NCI-H1417 (cell line): ENCODE measurements at places on chromosomes 12 and 14.

DNA sequence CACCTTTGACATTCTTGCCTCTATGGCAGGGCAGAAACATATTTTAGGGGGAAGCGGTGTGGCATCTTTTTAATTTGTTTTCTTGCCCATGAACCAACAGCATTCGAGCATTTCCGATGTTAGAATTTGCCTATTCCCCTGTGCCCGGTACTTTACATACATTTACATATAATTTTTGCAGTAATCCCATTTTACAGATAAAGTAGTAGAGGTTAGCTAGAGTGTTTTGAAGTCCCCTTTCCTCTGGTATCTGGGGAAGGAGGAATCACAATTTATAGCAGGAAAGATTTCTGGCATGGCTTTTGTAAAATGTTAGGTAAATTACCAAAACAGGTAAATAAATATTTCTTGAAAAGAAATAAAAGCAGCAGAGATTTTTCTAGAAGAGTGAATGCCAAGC lies 1.6 kb downstream of the BORCS5 start:
- no peak for DNase-seq

DNA sequence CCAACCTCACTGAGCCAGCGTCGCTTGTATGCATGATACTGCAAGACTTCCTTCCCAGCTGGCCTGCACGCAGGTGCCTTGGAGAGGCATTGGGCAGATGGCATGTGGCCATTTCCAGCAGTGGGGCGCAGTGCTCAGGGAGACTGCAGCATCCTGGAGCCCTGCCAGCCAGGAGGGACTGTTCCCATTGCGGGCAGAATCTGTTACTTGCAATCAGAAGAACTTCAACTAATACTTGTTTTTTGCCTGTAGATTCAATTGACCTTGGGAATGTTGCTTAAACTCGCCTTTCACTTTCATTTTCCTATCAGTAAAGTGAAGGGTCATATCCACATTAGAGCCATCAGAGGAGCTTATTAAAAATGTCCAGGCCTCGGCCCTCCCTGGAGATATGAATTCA lies 29.8 kb downstream of the ANKRD9 start:
- DNase-seq = no peak

GRCh38 chr12:5246196-5246595 lies 185.7 kb upstream of the NTF3 start:
- DNase-seq = no peak

DNA sequence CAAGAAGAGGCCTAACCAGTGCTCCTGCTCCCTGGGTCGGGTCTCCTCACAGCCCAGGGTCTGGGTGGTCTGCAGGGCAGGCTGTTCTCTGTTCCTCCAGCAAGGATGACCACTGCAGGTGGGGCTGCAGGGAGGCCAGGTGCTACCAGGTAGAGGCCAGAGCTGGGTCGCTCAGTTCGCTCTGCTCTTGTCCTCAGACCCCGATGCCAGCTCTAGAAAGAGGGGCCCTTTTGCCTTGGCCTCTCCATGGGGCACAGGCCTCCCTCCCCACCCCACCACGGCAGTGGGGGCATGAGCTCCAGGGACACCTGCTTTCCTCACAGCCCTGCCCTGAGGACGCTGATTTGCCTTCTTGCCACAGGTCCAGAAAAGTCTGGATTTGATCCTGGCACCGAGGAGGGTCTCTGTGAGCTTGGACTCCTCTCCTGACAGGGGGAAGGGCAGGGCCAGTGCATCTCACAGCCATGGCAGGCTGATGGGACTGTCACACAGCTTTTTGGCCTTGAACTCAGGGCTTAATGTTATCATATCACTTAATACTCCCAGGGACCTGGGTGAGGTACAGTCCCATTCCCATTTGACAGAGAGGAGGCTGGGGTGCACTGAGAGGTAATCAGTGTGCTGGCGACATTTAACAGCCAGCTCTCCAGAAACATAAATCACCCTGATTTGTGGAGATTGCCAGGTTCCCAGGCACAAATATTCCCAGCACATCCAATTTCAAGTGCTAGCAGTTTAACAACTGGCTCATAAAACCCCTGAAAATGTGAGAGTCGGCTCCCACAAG lies 273.0 kb upstream of the SFSWAP start:
- no peak for DNase-seq

DNA sequence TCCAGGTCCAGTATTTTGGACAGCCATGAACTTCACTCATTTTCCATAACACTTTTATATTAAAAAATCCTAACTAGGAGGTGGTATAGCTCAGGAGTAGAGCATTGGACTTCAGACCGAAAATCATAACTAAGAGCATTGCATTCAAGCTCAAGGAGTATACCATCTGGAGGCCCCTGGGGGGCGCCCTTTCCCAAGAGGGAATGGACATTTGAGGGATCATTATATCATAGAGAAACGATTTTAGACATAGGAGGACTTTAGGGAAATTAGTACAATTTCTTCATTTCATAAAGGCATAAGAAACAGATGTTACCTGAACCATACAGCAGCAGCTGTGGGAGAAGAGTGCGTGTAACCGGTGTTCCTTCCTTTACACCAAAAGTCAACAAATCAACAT lies 5.2 kb upstream of the ATG14 start:
- DNase-seq = no peak

- no peak for DNase-seq
These were observed 1.9 kb downstream of the TMEM253 start for GRCh38 chr14:21102521-21103410.

- DNase-seq = no peak
These were observed 47.4 kb downstream of the ATF7 start for GRCh38 chr12:53578783-53579182.

DNA sequence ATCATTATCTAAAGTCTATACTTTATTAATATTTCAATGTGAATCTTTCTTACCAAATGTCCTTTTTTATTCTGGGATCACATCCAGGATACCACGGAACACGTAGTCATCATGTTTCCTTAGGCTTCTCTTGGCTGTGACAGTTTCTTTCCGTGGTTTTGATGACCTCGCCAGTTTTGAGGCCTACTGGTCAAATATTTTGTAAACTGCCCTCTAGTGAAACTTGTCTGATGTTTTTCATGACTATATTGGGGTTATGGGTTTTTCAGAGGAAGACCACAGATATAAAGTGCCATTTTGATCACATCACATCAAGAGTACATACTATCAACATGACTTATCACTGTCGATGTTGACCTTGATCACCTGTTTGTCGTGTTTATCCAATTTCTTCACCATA lies 14.1 kb upstream of the SERPINA6 start:
- no peak for DNase-seq

GRCh38 chr12:25558586-25558985 lies 5.5 kb upstream of the LMNTD1 start:
- peak; percentile 9 for DNase-seq

GRCh38 chr14:21015312-21015711 lies 9.5 kb downstream of the NDRG2 start:
- no peak for DNase-seq

- peak; percentile 53 for DNase-seq
These were observed at the start of gene FBLN5 for GRCh38 chr14:91947475-91948184. FBLN5 (minus strand) TSS chr14:91947694; CDS start chr14:91947229, 465 bp downstream.

- no peak for DNase-seq
These were observed 195.0 kb upstream of the AMIGO2 start for GRCh38 chr12:47274760-47275159.

GRCh38 chr12:3092764-3093163 lies 15.6 kb downstream of the TSPAN9 start:
- no peak for DNase-seq

GRCh38 chr12:131628766-131629448 lies 82.0 kb upstream of the SFSWAP start:
- DNase-seq = no peak

- DNase-seq = no peak
These were observed 9.3 kb upstream of the SERPINA5 start for GRCh38 chr14:94571950-94572349.

- DNase-seq = no peak
These were observed 74.8 kb upstream of the CLMN start for GRCh38 chr14:95394297-95395097.

DNA sequence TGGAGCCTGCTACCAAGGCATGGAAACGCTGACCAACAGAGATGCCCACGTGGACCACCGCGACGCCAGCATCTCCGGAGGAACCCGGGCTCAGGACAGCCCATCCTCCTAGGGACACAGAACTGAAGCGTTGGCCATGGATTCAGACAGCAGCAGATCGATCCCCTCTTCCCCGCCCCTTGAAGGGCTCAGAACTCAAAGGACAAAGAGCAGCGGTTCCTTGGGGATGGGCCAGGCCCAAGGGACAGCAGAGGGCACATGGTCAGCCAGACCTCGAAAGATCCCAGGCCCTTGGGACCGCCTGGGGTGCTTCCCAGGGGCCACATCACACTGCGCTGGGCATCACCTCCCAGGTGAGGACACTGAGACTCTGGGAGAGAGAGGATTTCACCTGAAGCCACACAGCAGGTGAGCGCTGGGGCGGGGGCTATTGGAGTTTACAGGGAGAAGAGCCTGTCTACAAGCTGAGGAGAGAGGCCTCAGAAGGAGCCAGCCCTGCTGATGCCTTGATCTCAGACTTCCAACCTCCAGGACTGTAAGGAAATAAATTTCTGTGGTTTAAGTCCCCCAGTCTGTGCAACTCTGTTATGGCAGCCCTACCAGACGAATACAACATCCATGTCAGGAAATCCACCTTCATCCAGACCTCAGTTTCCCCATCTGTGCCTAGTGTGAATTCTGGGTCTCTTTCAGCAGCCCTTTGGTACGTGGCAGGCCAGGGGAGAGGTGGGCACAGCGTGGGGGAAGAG lies 49.4 kb downstream of the CCNK start:
- no peak for DNase-seq

DNA sequence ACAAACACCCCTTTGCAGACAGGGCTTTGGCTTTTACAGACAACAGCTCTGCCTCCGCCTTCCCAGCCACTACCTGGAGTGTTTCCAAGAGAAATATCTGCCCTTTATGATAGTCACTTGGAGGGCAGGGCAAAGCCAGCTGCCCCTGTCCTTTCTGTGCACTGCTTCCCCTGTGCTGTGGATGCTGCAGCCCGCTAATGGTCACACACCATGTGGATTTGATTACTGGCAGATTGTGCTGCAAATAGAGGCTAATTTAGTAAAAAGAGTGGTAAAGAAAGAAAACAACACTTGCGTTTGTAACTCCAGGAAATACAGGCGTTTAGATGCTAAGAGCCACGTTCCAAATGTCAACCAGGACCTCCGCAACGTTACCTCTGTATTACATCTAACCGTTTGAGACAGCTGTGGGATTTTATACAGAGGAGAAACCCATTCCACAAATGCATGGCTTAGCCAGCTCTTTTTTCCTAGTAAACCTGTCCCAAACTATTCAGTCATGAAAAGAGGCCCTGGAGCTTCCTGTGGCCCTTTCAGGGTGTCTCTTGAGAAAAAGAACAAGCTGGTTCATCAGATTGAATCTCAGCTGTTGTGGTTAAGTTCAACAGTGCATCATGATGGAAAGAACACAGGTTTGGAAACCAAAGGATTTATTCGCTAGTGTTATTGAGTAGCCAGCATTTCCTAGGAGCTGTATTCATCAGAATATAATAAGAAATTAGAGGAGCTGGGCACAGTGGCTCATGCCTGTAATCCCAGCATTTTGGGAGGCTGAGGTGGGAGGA lies 30.1 kb upstream of the PWP1 start:
- no peak for DNase-seq

DNA sequence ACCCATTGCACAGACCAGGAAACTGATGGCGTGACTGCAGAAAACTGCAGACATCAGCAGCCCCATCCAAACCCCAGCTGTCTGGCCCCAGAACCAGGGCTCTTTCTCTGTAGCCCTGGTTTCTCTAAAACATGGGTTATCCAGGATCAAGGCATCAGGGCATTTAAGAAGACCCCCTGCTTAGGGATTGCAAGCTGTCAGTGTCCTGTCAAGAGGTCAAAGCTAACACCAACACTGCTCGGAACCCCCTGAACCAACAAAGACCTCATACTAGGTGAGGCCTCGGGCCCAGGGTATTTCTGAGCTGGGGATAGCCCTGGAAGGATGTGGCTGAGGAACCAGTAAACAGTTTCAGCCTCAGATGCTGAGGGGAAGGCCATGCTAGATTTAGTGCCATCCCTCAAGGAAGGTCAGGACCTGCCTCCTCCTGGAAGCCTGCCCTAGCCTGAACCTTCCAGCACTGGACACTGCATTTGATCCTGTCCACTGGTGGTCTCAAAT lies 39.2 kb downstream of the BCL11B start:
- no peak for DNase-seq

DNA sequence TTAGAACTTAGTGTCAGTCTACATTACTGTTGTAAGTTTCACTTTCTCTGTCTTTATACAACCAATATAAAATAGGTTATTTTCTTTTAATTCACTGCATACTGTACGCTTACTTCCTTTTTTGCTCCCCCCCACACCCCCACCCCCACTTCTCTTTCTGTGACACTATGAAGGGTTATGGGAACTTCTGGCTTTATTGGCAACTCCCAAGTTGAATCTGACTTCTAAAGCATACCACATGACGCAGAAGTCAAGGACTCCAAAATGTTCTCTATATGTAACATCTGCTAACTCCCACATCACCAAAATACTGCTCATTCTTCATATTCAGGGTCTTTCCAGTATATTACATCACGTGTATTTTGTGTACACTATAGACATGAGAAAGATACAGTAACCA lies 81.2 kb upstream of the ATXN7L3B start:
- DNase-seq = no peak

GRCh38 chr12:78703820-78704525 lies 160.6 kb upstream of the SYT1 start:
- DNase-seq = no peak

GRCh38 chr14:79011091-79011919 lies 841.1 kb downstream of the NRXN3 start:
- peak; percentile 90 for DNase-seq

GRCh38 chr12:117067016-117067415 lies 32.2 kb downstream of the TESC start:
- DNase-seq = no peak

GRCh38 chr14:49619730-49620129 lies 696 bp downstream of the RPL36AL start:
- DNase-seq = no peak

DNA sequence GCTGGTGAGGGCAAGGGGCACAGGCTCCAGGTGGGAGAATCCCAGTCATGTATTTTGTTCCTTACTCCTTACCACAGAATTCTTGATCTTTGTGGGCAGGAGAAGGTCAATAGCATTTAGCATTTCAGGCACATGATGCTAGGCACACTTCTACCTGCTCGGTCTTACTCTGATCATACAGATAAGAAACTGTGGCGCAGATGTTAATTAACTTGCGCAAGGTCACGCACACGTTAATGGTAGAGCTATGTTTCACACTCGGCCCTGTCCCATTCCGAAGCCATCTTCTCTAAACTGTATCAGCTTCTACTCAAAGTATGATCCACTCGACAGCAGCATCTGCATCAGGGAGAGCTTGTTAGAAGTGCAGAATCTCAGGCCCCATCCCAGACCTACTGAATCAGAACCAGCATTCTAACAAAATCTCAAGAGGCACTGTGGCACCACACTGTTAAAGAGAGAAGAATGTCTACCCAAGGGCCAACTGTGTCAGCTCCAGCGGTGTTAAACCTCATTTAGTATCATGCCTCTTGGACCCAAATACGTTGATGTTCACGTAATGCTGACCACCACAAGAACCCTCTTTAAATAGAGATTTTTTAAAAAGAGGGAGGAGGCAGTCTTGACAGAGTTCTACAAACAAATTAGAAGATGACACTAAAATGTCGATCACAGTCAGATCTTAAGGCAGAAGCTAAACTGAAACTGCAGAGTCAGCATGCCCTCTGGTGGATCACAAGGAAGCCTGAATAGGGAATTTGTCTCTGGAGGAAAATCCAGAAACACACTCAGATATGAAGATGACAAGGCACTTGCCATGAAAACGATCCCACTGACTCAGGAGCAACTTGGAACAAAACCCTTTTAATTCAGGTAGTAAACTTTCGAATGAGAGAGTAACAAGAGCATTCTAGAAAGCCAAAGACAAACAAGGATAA lies 7.3 kb downstream of the STXBP6 start:
- DNase-seq = peak; percentile 16
